G401 (cell line): ENCODE measurements at places on chromosomes 2 and 18. TPM values are rescaled to one million over a fixed set of nuclear protein-coding genes. Genes with fewer than 3 reads are reported as not detected.

ESPNL gene
- 6.8 and 19.3 TPM in 2 replicates for total RNA-seq

ELMOD3 gene
- 11.0 and 11.2 TPM in 2 replicates for total RNA-seq

SOX11 gene
- total RNA-seq: not detected in 2 replicates

GDF7 gene
- total RNA-seq: 0.37 and 1.2 TPM in 2 replicates

UGT1A5 gene
- not detected in 2 replicates for total RNA-seq

MAPK4 gene
- total RNA-seq: not detected in 2 replicates

CRYBA2 gene
- total RNA-seq: not detected in 2 replicates

SLC23A3 gene
- total RNA-seq: not detected in 2 replicates

KCNS3 gene
- not detected in 2 replicates for total RNA-seq

SCN3A gene
- not detected in 2 replicates for total RNA-seq

KATNAL2 gene
- 7.0 and 15.0 TPM in 2 replicates for total RNA-seq

SKA1 gene
- 16.7 and 32.6 TPM in 2 replicates for total RNA-seq

MARCHF4 gene
- 0.06 and 0.14 TPM in 2 replicates for total RNA-seq

FTCDNL1 gene
- total RNA-seq: 0.10 TPM in 1 of 2 replicates, not detected in the other

RRM2 gene
- total RNA-seq: 17.8 and 21.9 TPM in 2 replicates

KCNG2 gene
- total RNA-seq: 3.8 and 8.6 TPM in 2 replicates

CYP26B1 gene
- total RNA-seq: 0.18 TPM in 1 of 2 replicates, not detected in the other

PASK gene
- 14.7 and 20.7 TPM in 2 replicates for total RNA-seq

ARID5A gene
- 7.6 and 8.6 TPM in 2 replicates for total RNA-seq

TMEM163 gene
- not detected in 2 replicates for total RNA-seq

C1QL2 gene
- not detected in 2 replicates for total RNA-seq

RAB17 gene
- total RNA-seq: not detected in 2 replicates
